Thyroid gland (tissue), 4 donors: ENCODE measurements at places on chromosomes 2 and 18.

GRCh38 chr2:209368406-209368805 is 55.4 kb upstream of the MAP2 start:
- no peaks in the 10 kb centered on the region for H3K36me3 ChIP-seq
- no peaks in the 10 kb centered on the region for H3K27me3 ChIP-seq
- DNase-seq = no peak
- H3K4me3 ChIP-seq = no peak overlapping the region
- peak overlapping the region; percentile 32 for H3K27ac ChIP-seq
- no peaks in the 10 kb centered on the region for H3K4me1 ChIP-seq

DNA sequence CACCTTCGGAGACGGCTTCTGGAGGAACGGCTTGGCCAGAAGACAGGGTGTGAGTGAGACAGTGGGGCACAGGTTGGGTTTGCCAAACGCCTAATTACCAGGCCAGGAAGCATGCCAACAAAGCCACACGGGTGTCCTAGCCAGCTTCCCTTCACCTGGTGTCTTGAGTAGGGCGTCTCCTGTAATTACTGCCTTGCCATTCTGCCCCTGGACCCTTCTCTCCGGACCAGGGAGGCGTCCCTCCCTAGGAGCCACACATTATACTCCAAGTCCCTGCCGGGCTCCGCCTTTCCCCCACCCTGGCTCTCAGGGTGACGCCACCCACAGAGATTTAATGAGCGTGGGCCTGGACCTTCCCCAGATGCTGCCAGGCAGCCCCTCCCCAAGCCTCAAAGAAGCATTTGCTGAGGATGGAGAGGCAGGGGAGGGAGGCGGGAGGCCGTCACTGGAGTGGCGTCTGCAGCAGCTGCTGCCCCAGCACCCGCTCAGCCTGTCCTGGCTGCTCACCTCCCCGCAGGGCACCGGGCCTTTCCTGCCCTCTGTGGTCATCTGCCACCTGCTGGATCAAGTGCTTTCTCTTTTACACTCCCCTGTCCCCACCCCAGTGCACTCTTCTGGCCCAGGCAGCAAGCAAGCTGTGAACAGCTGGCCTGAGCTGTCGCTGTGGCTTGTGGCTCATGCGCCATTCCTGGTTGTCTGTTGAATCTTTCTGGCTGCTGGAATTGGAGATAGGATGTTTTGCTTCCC is 20.7 kb downstream of the FOSL2 start:
- H3K4me3 ChIP-seq = no peak overlapping the region
- no peaks in the 10 kb centered on the region for H3K4me1 ChIP-seq
- DNase-seq = no peak
- peaks cover 59% of the 10 kb centered on the region for H3K36me3 ChIP-seq
- no peak overlapping the region for H3K27ac ChIP-seq
- H3K27me3 ChIP-seq = no peaks in the 10 kb centered on the region

GRCh38 chr18:269480-270095 is 1.7 kb upstream of the THOC1 start:
- no peak overlapping the region for H3K4me3 ChIP-seq
- H3K36me3 ChIP-seq = peaks cover under 1% of the 10 kb centered on the region
- no peak overlapping the region for H3K27ac ChIP-seq
- DNase-seq = no peak

GRCh38 chr2:219643788-219644398 is 16.5 kb downstream of the SLC4A3 start:
- no peak for DNase-seq
- H3K4me1 ChIP-seq = peaks cover 18% of the 10 kb centered on the region
- H3K27me3 ChIP-seq = no peaks in the 10 kb centered on the region
- H3K4me3 ChIP-seq = no peak overlapping the region

GRCh38 chr2:66869076-66869475 is 434.2 kb downstream of the MEIS1 start:
- no peaks in the 10 kb centered on the region for H3K27me3 ChIP-seq
- no peak overlapping the region for H3K27ac ChIP-seq
- no peak overlapping the region for H3K4me3 ChIP-seq
- no peaks in the 10 kb centered on the region for H3K4me1 ChIP-seq
- no peaks in the 10 kb centered on the region for H3K36me3 ChIP-seq

GRCh38 chr2:134287323-134287722 is 33.5 kb downstream of the MGAT5 start:
- H3K27ac ChIP-seq = no peak overlapping the region
- H3K27me3 ChIP-seq = no peaks in the 10 kb centered on the region
- peaks cover 12% of the 10 kb centered on the region for H3K4me1 ChIP-seq
- no peak overlapping the region for H3K4me3 ChIP-seq

DNA sequence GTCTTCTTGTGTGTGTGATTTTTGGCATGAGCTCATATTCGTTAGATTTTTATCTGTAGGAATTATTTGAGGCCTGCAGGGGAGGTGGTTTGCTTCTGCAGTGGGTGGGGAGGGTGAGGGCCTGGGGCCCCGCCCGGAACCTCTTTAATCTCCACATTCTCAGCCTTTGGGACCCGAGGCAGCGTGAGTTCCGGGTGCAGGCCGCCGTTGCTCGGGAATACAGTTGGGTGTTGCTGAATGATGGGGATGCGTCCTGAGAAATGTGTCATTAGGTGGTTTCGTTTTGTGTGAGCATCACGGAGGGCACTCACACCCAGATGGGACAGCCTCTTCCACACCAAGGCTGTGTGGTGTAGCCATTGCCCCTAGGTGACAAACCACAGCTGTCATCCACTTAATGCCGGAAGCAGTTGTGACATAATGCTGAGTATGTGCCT is 13.7 kb upstream of the GAL3ST2 start:
- H3K4me1 ChIP-seq = no peaks in the 10 kb centered on the region
- H3K27me3 ChIP-seq = no peaks in the 10 kb centered on the region
- H3K27ac ChIP-seq = no peak overlapping the region
- no peak overlapping the region for H3K4me3 ChIP-seq
- DNase-seq = no peak
- peaks cover 5% of the 10 kb centered on the region for H3K36me3 ChIP-seq

DNA sequence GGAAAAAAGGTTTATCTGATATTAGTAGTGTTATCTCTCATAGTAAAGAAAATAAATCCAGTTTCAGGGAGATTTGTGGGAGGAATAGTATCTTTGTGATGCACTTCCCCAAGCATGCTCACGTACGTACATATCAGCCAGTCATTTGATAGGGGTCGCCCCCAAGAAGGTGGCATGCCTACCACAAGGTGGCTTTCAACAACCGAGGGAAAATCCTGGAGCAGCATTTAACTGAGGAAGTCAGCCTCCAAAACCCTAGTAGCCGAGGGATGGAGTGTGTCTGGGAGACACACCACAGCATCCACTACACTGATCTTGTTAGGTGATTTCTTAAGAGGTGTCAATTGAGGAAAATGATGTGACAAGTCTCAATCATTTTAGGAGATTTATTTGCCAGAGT is 623.9 kb downstream of the NYAP2 start:
- H3K36me3 ChIP-seq = no peaks in the 10 kb centered on the region
- no peaks in the 10 kb centered on the region for H3K27me3 ChIP-seq
- H3K27ac ChIP-seq = no peak overlapping the region
- H3K4me1 ChIP-seq = no peaks in the 10 kb centered on the region
- H3K4me3 ChIP-seq = no peak overlapping the region

GRCh38 chr2:189440947-189441708 is at the start of gene WDR75:
WDR75 (plus strand) TSS chr2:189441474; CDS start chr2:189441493, 19 bp downstream.
- peak within 1 kb of the TSS; percentile 89 for H3K27ac ChIP-seq
- H3K4me3 ChIP-seq = peak within 1 kb of the TSS; percentile 68
- DNase-seq = peak; percentile 93
- H3K4me1 ChIP-seq = peaks cover 16% of the 10 kb centered on the region
